ENCODE measurements at places on chromosomes 2 and 18.

GRCh38 chr2:133711201-133711600, 142.9 kb upstream of the NCKAP5 start:
- DNase-seq: no peak

- DNase-seq: no peak
Measured at GRCh38 chr2:182668671-182669070, 47.4 kb upstream of the DNAJC10 start.

DNA sequence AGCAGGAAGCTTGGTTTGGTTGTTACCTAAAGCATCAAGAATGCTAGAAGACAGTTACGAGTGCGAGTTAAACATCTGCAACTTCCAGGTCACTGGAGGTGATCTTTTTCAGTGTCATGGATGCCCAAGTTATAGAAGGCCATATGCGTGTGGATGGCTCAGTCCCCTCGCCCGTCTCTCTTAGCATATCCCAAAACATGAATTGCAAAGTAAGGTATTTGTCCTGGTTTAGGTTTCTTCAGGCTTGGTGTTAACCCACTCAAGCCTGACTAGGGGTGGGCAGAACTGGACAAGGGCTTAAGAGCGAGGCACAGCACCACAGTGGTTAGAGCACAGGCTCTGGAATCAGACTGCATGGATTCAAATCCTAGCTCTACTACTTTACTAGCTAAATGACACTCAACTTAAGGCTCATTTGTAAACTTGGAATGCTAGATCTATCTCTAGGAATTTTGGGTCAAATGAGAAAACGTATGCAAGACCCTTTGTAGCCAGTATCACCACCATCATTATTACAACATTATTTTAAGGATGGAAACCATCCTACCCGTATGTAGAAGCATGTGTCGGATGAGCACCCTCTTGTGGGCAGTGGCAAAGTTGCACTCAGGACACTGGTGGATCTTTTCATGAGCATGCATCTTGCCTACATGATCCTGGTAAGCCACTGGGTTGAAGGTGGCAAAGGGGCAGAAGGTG, 11.2 kb downstream of the ZNF142 start:
- peak; percentile 51 for DNase-seq

DNA sequence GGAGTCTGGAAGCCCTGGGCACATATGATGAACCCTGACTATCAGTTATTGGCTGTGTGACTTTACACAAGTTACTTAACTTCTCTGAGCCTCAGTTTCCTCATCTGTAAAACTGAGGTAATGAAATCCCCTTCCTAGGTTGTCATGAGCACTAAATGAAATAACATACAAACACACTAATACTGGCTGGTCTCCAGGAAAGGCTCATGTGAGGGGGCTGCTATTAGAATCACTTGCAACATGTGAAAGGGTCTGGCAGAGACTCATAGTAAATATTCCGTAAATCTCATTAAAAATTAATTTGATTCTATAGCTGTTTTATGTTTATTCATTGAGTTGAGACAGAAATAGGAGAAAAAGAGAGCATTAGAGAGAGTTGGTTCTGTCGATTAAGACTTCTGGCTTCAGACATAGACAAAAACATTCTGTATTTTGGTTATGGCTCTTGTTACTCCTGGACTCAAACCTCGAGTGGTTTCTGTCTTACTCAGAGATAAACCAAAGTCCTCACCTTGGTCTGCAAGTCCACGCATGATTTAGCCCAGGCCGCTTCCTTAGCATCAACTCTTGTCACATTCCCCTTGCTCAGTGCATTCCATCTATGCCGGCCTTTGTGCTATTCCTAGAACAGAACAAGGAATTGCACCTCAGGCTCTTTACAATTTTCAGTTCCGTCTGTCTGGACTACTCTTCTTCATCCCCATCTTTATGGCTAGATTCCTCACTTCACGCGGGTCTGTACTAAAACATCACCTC, 139.1 kb downstream of the NXPH2 start:
- DNase-seq: no peak

DNA sequence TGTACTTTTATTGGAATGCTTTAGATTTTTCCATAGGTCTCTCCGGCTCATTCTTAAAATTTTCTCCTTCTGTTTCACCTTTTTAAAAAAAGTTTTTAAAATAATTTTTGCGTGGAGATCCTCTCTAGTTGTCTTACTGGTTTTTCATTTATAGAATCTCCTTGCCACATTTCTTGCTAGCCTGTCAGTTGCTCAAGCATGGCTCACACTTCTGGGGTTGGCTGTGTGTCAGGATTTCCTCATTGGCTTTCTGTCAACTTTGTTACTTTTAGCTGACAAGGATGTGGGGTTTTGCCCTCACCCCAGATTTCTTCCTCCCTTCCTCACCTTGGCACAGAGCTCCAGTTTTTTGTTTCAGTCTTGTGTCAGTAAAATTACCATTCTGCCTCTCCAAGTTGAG, 124.6 kb downstream of the ZNF407 start:
- DNase-seq: peak; percentile 71

DNA sequence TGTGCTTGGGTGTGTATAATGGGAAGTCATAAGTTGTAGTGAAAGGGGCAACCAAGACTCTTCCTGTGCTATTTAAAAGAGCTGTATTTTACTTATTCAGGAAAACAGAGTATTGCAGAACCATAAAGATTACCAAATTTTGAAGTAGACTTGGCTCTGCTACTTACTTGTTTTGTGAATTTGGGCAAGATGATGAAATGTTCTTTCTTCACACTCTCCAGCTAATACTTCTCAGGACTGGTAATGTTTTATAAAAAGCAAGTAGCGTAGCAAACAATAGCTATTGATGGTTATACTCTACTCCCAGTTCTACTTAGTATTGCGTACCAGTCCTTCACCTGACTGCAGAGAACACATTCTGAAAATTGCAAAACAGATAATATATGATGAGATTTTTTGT, 374.1 kb downstream of the ARHGAP15 start:
- no peak for DNase-seq

- no peak for DNase-seq
Measured at GRCh38 chr2:135320465-135321355, 210.3 kb downstream of the ZRANB3 start.

DNA sequence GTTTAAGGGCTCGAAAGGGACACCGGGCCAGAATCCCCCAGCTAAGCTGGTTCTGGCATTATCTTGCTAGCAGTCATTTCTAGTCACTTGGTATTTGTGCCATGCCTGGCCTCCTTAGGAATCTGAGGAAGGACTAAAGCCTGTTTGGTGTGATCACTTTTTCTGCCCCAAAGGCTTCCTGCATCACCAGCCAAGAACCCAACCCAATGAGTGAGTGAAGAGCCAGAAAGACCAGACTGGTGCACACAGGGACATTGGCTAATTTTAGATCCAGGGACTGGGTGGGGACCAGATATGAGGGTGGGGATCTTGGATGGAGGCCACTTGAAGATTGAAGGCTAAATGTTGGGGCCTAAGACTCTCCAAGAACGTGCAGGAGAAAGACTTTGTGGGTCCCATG, 411.9 kb upstream of the TNP1 start:
- DNase-seq: no peak

GRCh38 chr18:6859676-6860422, 130.3 kb downstream of the ARHGAP28 start:
- peak; percentile 41 for DNase-seq

- DNase-seq: peak; percentile 97
Measured at GRCh38 chr2:201969938-201970785, 63.5 kb upstream of the FZD7 start.

GRCh38 chr2:20604401-20604911, 46.4 kb downstream of the HS1BP3 start:
- DNase-seq: no peak

DNA sequence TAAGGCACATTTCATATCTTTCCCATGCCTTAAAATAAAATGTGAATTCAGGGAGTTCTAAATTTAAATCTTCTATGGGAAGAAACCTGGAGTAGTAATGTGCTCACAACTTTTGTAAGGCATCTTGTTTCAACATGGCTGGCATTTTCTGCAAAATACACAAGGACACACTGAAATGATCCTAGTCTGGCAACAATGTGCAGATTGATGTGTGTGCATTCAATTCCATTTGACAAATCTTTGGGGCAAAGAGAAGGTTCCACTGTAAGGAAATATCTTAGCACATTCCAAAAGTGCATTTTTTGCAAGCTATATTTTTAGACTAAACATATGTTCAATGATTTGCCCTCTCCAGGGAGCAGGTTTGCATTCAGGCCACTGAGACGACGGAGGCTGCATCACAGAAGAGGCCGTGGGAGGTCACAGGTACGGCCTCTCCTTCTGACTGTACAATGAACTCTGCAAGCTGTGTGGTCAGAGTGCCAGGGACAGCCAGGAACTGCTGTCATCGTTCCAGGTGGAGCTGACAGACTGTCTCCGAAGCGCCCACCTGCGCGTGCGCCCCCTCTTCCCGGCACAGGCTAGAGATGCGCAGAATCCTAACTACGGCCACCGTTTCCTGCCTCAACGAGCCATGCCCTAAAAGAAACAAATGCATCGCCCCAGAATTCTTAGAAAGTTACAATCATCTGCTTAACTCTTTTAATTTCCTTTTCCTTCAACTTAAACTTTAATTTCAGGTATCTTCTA, 149.2 kb upstream of the POU3F3 start:
- DNase-seq: no peak

- no peak for DNase-seq
Measured at GRCh38 chr2:111670776-111671175, 213.2 kb downstream of the ANAPC1 start.

DNA sequence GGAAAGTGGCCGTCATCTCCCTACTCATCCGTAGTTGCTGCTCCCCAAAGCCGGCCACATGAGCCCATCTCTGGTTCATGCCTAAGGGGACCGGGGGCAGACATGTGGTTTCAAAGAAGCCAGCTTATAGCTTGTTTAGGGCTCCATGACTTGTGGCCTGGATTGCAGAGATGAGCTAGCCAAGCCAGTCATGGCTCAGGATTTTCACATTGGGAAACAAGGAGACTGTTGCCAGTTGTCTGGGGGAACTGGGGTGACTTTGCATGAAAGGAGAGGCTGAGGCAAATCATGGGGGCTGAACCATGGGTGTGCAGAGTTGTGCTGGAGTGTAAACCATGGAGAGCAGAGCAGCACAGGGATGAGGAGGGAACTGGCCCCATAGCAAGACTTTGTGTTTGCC, 183.0 kb upstream of the APCDD1 start:
- no peak for DNase-seq

DNA sequence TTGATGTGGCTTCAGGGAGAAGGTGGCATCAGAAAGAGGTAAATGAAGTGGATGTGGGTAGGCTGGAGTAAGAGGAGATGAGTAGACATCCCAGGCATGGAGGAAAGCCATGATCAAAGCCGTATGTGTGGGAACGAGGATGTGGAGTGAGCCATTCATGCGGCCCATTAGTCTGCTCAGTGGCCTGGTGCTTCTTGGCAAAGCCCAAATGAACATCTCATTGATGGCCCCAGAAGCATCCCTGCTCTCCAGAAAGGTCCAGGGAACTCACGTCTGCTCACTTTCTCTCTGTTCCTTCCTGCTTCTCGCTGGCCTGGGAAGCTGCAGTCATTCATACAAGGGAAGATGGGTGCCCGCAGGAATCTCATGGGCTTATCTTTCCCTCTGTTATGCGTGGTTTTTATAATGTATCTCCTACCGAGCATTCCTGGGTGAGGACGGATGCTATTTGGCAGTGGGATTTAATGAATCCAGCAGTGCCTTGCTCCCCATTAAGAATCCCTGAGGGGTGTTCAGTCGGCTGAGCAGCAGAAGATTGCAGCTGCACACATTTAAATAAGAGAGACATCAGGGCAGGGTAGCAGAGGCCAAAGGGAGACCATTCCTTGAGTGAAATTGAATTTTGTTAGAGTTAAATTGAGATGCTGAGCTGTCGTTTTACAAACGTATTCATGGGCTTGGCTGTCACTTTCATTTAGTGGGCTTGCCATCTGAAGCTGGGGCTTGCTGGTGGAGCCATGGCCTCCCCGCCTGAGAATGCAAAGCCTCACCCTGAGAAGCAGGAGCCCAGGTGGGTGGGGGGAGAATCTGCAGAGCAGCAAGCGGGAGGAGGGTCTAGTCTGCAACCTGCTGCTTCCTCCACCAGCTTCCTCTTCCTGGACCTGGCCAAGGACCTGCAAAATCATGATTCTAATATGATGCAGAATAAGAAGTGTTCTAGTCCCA, 64.5 kb downstream of the LYPD1 start:
- no peak for DNase-seq

- DNase-seq: no peak
Measured at GRCh38 chr2:235577404-235578330, 83.8 kb downstream of the AGAP1 start.

DNA sequence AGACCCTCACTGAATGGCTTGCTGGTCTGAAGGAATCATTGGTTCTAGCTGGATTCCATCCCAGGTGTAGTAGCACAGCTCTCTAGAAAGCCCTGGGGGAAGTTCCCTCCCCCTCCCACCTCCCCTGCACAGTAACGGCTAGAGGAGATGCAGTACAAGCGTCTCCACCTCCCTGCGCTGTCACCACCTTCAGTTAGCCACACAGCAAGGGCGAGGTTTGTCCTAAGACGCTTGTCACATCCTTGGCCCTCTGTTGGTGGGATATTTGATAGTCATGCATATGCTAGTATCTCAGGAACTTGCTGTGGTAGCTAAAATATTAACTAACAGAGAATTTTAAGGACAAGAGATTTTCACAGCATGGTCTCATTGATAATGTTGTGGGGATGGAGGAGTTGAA, 19.4 kb downstream of the TRAPPC12 start:
- no peak for DNase-seq

DNA sequence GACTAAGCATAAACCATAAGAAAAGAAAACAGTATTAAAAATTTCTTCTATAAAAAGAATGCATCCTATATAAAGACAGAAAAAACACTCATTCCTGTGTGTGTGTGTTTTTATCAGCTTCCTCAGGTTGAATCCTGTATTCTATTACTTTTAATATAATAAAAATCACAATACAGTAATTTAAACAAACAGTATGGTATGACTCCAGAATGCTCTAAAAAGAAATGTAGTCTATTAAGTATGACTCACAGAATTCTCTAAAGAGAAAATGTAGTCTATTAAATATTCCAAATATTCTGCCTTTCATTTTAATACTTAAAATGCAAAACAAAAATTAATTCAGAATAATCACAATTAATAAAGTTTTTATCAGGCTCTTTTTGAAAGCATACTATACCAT, 19.8 kb downstream of the CCDC88A start:
- DNase-seq: no peak

GRCh38 chr2:120624738-120625446, 110.8 kb upstream of the GLI2 start:
- DNase-seq: no peak
